Left lung (tissue), 14 donors: ENCODE measurements at places on chromosomes 5 and 9. TPM values are rescaled to one million over a fixed set of nuclear protein-coding genes. Genes with fewer than 3 reads are reported as not detected.

DNA sequence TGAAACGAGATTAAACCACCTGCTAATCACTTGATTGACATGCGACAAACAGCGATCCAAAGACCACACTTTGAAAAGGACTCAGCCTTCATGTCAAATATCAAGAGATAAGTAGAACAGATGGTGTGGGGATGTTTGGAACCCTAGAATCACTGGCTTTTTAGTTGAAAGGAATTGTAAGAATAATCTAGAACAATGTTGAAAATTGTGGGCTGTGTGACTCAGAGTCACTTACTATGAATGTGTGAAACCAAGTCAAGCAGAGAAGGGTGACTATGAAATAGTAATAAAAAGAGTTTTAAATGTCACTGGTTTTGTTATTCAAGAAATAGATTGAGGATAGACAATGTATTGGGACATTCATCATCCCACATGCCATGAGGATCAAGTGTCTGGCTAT, 14.1 kb upstream of the C1QTNF3 start:
- no peak for DNase-seq

GRCh38 chr5:139675213-139675612, 27.1 kb downstream of the CXXC5 start:
- no peak for DNase-seq

GRCh38 chr5:38758774-38759600, 86.8 kb upstream of the OSMR start:
- DNase-seq: no peak

GRCh38 chr5:88269222-88269771, 652 bp upstream of the TMEM161B start:
- peak; percentile 38 for DNase-seq

IL5 gene
- polyA plus RNA-seq: 0.61 TPM
